ENCODE measurements at places on chromosomes 5 and 9. TPM values are rescaled to one million over a fixed set of nuclear protein-coding genes. Genes with fewer than 3 reads are reported as not detected.

The TAF11L5 gene
- not detected for total RNA-seq

The RNF183 gene
- total RNA-seq: not detected

The LRRC70 gene
- 1.1 TPM for total RNA-seq

The BTNL3 gene
- not detected for total RNA-seq

The NUTM2G gene
- not detected for total RNA-seq

The BRIX1 gene
- 91.8 TPM for total RNA-seq

The GLDC gene
- 1.0 TPM for total RNA-seq

DNA sequence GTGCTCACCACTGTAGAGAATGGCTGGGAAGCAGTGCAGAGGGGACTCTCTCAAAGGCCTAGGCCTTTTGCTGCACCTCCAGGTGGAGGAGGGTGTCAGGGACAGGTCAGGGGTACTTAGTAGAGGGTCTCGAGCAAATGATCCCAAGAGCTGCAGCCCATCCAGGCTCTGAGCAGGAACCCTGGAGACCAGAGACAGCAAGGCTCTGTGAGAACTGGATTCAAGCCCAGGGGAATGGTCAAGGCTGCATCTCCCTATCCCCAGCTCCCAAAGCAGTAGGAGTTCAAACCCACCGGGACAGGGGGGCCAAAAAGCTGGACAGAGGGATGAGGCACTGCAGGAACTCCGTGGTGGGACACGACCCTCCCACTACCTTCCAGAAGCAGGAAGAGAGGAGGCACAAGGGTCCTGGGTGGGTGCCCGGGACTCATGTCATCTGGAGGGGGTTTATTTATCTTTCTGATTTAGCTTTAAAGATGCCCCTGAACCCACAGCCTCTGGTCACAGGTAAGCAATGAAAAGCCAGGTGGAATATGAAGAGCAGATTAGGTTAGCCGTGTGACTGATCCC lies 124.8 kb downstream of the MVB12B start:
- peaks cover 1% of the 10 kb centered on the region for H3K4me1 ChIP-seq
- DNase-seq: no peak
- H3K4me3 ChIP-seq: no peak overlapping the region
- no peaks in the 10 kb centered on the region for H3K36me3 ChIP-seq
- no peak overlapping the region for H3K27ac ChIP-seq
- peaks cover 46% of the 10 kb centered on the region for H3K27me3 ChIP-seq

GRCh38 chr9:137534256-137535119 lies 15.7 kb downstream of the PNPLA7 start:
- H3K4me1 ChIP-seq: peaks cover 26% of the 10 kb centered on the region
- no peaks in the 10 kb centered on the region for H3K27me3 ChIP-seq
- peaks cover 17% of the 10 kb centered on the region for H3K36me3 ChIP-seq
- peak overlapping the region; percentile 36 for H3K27ac ChIP-seq

GRCh38 chr9:85738509-85738908 lies 3.2 kb downstream of the AGTPBP1 start:
- DNase-seq: no peak
- H3K27me3 ChIP-seq: no peaks in the 10 kb centered on the region
- H3K4me3 ChIP-seq: no peak overlapping the region
- H3K4me1 ChIP-seq: peaks cover 41% of the 10 kb centered on the region
- H3K36me3 ChIP-seq: peaks cover 2% of the 10 kb centered on the region
- no peak overlapping the region for H3K27ac ChIP-seq

GRCh38 chr9:129241725-129242124 lies 63.7 kb upstream of the IER5L start:
- no peaks in the 10 kb centered on the region for H3K27me3 ChIP-seq
- H3K36me3 ChIP-seq: no peaks in the 10 kb centered on the region
- peaks cover 24% of the 10 kb centered on the region for H3K4me1 ChIP-seq
- H3K27ac ChIP-seq: no peak overlapping the region

DNA sequence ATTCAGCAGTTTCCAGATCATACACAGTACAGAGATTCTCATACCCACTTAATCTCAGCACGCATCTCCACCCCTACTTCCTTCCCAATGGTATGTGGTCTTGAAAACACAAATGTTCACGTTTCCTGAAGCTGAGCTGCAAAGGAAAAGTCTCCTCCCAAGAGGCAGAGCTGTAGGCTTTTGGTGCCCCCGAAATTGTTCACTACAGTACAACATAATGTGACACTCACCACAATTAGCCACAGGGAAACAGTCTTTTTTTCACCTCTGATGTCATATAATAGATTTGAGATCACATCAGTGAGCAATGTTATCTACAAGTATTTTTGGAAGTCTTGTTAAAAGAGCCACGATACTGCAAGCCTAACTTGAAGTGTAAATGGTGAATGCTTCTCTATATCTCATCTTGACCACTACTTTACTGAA lies 40.2 kb downstream of the NFIB start:
- H3K4me1 ChIP-seq: peaks cover 6% of the 10 kb centered on the region
- H3K4me3 ChIP-seq: no peak overlapping the region
- peaks cover 13% of the 10 kb centered on the region for H3K27me3 ChIP-seq
- no peak overlapping the region for H3K27ac ChIP-seq

DNA sequence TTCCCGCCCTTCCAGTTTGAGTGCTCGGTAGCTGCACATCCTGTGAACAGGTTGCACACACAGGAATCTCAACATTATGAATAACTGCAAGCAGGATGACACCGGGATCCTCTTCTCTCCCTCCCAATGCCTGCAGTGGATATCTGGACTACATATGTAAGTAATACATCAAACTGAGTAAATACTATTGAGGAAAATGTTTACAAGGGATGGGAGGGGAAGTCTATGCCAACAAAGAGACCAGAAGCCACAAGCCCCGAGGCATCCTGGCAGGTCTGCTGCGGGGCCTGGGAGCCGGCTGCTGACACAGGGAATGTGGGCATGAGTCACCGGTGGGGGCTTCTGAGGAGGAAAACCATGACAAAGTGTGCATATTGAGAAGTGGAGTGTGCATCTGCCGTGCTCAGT lies 8.6 kb upstream of the ANKRD33B start:
- H3K4me3 ChIP-seq: no peak overlapping the region
- H3K27me3 ChIP-seq: peaks cover 30% of the 10 kb centered on the region
- no peaks in the 10 kb centered on the region for H3K36me3 ChIP-seq
- no peak for DNase-seq

DNA sequence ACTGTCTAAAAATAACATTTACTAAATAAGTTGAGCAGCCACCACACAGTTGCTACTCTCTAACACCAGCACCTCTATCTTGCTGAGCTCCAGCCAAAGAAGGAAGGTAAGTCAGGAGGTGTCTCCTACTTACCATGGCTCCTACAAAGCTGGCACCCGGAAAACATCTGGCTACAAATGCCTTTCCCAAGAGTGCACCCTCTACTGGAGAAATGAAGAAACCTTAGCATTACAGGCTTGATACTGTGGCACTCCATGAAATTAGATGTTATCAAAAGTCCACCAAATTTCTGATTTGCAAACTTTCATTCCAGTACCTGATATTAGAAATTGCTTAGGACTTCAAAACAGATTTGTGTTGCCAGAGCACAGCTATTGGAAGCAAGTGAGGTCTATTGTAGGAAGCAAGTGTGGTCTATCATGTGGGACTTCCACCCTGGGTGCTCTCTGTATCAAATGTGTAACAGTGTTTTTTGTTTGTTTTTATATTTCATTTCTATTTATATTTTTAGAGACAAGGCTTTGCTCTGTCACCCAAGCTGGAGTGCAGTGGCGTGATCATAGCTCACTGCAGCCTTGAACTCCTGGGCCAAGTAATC lies 25.7 kb upstream of the RFK start:
- H3K36me3 ChIP-seq: peaks cover 3% of the 10 kb centered on the region
- H3K4me1 ChIP-seq: peaks cover 40% of the 10 kb centered on the region
- DNase-seq: no peak

DNA sequence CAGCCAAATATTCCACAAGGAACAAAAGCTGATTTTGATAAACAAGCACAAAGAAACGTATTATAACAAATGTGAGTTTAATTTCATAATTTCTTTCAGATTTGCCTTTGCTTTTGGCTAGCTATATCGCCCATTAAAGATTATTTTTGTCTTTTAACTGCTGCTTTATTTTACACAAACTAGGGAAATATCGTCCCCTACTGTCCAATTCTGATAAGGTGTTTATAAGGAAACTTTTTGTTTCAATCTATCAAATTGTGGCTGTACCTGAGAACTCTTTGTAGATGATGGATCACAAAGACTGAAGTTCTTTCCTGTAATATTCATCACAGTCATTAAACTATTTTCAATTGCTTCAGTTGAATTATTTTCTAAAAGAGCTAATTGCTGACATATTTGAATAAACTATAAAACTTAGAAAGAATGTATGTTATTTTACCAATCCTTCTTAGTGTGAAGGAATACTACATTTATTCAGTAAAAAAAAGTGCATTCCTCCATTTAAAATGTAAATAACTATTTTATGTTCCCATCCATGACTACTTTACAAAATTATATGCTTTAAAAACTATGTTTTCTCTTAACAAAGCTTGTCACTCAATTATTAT lies 431.3 kb upstream of the ITGA1 start:
- no peak for DNase-seq
- H3K27me3 ChIP-seq: no peaks in the 10 kb centered on the region
- H3K4me3 ChIP-seq: no peak overlapping the region
- H3K27ac ChIP-seq: no peak overlapping the region
- H3K4me1 ChIP-seq: no peaks in the 10 kb centered on the region

GRCh38 chr9:120385606-120386389 lies 194.2 kb downstream of the CDK5RAP2 start:
- no peak overlapping the region for H3K4me3 ChIP-seq
- no peak overlapping the region for H3K27ac ChIP-seq
- no peaks in the 10 kb centered on the region for H3K4me1 ChIP-seq
- H3K27me3 ChIP-seq: no peaks in the 10 kb centered on the region
- DNase-seq: no peak

DNA sequence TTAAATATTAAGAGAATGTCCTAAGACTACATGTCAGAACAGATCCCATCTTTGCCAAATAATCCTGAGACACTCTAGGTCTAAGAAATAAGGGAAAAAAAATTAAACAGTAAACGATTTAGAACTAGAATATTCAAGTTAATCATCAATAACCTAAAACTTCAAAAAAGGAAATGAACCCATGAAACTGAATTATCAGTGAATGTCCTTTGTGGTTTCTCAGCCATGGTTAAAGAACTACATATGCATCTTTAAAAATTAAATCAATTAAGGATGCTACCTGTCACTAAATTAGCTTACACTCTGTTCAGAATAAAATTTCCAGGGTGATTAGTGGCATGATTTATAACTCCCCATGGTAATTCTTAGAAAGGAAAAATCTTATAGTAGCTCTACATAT lies 850.0 kb upstream of the C9orf72 start:
- H3K4me3 ChIP-seq: no peak overlapping the region
- no peaks in the 10 kb centered on the region for H3K36me3 ChIP-seq
- H3K27me3 ChIP-seq: no peaks in the 10 kb centered on the region
- H3K27ac ChIP-seq: no peak overlapping the region
- H3K4me1 ChIP-seq: no peaks in the 10 kb centered on the region
- no peak for DNase-seq

Data from activated T-helper 2 cell treated with anti-CD3 and anti-CD28 coated beads, Interferon-gamma antibody, Interleukin-2, Interleukin-4, amounts not matched to agents 10 μg/mL and 5 μg/mL and 100 μg/mL, durations not matched to agents 14 hours and 24 hours and 36 hours (primary cell).